Stimulated activated CD4-positive, alpha-beta T cell treated with anti-CD3 and anti-CD28 coated beads, Interleukin-1b, Interleukin-23, amount 100 ng/mL, for 24 hours (primary cell): ENCODE measurements at places on chromosomes 13 and 19.

DNA sequence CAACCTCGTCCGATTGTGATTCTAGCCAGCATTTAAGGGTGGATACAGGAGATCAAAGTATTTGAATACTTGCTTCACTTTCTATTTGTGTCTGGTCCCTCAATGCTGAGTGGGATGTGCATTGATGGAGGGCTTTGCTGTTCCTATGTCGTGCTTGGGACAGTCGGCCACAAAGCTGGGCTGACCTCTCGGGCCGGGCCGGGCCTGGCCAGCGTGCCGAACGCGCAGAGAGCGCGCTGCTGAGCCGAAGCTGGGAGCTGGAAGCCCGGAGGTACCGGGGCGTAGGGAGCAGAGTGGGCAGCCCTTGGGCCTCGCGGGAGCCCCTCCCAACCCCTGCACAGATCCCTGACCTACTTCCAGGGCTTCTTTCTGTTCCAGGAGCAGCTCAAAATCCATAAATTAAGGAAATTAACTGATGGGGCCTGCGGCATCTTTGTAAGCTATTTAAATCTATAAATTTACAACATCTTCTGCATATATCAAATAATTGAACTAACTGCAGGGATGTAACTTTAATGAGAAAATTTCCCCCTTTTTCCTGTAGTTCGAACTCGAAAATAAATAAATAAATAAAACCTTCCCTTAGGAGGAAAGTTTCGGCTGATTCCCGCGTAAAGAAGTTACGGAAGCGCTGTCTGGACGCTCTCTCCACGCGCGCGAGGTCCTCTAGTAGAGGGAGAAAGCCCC lies 1.8 kb upstream of the KCTD15 start:
- DNase-seq, result no peak

- DNase-seq, result no peak
Measured at GRCh38 chr19:19748249-19748938, 15.5 kb upstream of the ZNF14 start.

DNA sequence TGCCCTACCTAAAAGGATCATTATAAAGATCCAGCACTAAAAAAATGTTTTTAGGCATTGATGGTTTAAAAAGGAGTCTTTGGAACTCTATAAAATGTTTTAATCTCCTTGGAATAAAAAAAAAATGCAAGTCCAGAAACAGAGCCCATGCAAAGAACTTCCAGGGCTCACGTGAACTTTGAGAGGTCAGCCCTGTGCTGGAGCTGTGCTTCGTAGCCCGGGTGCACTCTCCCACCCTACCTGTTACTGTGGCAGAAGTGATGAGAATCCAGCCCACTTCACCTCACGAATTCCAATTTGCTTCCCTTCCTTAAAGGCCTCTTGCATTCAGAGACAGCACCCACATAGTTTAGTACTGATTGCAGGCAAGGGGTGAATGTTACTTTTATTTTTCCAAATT lies 267.7 kb downstream of the SHISA2 start:
- no peak for DNase-seq

DNA sequence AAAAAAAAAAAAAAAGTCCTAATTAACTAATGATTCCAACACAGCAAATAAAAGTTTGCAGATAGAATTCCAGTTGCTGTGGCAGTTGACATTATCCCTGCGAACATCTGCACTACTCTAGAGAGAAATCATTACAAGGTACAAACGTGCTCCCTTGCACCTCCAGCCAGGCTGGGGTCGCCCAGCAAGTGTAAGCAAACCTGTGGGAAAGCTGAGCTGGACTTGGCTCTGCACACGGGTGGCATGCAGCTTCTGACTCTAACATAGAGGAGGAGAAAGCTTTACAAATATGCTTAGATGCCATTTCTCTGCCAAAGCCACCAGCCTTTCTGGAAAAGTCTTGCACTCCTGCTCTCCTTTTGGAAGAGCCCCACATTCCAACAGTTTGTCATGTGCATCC lies 103.3 kb downstream of the CRYL1 start:
- DNase-seq, result no peak

DNA sequence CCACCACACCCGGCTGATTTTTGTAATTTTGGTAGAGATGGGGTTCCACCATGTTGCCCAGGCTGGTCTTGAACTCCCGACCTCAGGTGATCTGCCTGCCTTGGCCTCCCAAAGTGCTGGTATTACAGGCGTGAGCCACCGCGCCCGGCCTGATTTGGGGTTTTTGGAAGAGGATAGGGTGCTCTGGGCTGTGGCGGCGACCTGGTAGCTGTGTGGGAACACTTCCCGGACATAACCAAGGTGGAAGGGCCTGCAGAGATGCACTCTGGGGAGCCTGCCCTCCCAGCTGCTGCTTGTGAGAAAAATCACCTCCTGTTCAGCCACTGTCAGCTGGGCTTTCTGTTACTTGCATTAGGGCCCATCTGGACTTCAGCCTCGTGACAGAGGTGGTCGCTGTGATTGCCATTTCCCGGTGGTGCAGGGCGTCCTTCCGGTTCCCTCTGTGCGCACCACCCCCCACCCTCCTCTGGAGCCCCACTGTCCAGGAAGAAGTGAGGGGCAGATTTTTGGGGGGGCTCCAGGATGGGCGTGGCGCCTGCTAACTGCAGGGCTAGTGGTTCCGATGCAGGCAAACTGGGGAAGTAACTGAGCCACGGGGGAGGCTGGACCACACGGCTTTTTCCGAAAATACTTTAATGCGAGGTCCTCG lies 7.5 kb downstream of the IL4I1 start:
- no peak for DNase-seq

GRCh38 chr13:25692099-25692498 lies 320.3 kb downstream of the ATP8A2 start:
- no peak for DNase-seq

DNA sequence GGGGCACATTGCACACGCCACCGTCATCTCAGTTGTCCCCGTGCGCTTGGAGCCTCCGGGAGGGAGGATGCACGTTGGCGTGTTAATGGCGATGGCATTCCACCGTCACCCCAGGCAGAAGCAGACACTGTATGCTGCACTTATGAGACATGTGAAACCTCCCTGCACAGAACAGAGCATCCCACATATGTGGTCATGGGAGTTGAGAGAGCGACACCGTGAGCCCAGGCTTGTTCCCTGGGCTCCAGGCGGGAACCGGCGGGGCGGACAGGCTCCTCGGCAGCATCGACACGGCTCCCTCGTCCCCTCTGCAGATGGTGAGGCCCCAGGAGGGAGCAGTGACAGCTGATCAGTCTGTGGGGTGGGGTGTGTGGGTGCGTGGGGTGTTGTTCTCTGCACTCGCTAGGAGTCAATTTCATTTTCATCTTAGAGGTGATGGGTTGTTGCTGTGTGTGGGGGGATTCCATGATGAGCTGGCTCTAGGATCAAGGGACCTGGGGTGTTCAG lies 40.4 kb downstream of the CRTC1 start:
- no peak for DNase-seq

DNA sequence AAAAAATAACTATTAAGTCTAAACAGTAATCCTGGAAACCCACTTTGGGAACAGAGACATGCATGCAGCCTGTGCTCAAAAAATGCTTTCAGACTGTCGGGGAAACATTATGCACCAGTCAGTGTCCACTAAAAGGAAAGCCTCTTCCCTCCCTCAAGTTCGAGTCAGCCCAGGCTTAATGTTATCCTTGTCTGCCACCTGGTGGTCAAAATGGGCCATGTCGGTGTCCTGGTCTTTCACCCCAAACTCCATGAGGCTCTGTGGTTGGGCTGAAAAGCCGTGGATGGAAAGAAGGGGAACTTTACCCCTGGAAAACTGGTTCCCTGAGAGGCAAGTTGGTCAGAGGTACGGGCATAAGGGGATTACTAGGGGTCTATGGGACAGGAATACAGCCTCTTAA lies 88.4 kb upstream of the ZNF492 start:
- DNase-seq, result no peak

DNA sequence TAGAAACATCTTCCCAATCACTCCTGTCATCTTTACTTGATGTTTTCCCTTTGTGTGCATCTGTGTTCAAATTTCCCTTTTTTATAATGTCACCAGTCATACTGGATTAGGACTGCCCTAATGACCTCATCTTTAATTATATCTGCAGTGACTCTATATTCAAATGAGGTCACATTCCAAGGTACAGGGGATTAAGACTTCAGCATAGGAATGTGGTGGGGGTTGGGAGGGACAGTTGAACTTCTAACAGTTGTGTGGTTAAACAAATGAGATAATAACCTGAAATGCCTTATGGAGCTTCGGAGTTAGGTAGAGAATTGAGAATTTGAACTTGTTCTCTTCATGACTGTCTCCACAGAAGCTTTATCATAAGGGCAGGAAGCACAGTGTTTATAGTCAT lies 23.0 kb downstream of the PAN3 start:
- DNase-seq, result no peak

DNA sequence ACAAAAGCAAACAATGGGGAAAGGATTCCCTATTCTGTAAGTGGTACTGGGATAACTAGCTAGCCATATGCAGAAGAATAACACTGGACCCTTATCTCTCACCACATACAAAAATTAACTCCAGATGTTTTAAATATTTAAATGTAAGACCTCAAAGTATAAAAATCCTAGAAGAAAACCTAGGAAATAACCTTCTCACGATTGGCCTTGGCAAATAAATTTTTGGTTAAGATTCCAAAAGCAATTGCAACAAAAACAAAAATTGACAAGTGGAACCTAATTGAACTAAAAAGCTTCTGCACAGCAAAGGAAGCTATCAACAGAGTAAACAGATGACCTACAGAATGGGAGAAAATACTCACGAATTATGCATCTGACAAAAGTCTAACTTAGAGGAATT lies 10.8 kb upstream of the TDRD3 start:
- DNase-seq, result no peak

DNA sequence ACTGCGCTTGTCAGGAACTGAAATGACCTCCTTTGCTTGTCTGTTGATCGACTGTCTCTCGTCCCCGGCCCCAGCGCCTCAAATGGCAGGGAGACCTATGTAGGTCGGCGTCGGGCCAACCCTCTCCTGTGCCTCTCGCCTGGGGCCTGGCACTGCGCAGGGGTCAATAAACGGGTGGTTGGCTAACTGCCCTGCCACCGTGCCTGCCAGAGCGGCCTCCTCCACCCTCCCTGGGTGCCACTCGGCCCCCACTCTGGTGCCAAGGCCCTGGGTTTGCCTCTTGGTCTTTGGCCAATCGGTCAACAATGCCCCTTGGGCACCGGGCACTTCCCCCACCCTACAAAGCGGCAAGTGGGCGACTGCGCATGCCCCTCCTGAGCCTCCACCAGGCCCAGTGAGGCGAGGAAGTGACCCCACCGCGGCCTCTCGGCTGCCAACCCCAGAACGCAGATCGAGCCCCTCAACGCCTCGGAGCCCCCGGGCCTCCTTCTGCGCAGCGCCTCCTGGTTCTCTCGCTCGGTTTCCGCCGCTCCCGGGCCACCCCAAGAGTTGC lies 1.1 kb downstream of the KEAP1 start:
- DNase-seq, result no peak
